ENCODE measurements at places on chromosomes 4 and X. TPM values are rescaled to one million over a fixed set of nuclear protein-coding genes. Genes with fewer than 3 reads are reported as not detected.

TIGD4 gene
- 0.10 TPM for total RNA-seq

DNA sequence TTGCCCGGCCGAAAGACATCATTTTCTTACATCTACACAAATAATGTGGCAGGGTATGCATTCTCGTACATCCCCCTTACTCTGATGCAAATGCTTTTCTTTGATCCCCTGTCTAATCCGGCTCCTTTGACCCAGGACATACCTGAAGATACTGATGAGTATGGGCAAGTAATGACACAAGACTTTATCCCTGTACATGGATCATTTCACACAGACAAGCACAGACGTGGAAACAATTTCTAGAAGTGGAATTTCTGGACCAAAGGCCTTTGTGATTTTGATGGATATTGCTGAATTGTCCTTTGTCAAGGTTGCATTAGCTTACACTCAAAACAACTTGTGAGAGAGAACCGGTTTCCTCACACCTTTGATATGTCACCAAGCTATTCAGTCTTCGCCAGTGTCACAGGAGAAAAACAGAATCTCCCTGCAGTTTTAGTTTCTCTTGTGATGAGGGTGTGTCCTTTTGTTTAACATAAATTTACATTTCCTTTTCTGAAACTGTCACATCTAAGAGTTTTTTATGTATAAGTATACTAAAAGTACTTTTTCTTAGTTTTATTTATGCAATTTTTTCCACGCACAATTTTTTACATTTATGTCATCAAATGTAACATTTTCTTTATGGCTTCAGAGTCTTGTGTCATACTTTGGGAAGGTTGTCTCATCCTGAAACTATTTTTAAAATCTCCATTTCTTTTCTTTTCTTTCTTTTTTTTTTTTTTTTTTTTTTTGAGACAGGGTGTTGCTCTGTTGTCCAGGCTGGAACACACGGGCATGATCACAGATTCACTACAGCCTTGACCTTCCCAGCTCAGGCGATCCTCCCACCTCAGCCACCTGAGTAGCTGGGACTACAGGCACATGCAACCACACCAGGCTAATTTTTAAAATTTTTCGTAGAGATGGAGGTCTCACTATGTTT lies 25.2 kb downstream of the RWDD4 start:
- DNase-seq = no peak

DNA sequence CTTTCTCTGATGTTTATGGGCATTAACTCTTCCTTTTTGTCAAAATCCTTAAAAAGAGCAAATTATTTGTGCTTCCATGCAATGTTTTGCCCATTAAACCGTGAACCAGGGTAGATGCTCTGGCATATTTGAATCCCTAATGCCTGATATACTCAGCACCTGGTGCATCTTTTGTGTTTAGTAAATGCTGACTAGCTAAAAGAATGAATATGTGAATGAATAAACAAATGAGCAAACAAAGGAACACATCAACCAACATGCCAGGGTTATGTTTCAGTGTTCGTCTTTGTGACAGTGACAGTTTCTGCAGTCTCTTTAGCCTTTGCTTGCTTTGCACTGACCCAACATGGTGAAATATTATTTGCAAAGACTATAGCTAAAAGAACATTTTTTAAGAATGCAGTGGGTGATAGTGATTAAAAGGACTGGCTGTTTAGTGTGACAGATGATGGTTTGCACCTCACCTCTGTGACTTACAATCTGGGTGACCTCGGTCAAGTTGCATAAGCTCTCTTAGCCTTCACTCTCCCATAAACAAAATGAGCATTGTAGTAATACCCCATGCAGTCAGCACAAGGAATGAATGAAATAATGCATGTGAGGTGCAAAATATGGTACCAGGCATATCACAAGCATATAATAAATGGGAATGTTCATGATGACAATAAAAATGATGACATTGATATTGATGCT lies 29.5 kb downstream of the SMPX start:
- DNase-seq = no peak

GRCh38 chr4:44661940-44662622 lies 10.7 kb upstream of the YIPF7 start:
- no peak for DNase-seq

DNA sequence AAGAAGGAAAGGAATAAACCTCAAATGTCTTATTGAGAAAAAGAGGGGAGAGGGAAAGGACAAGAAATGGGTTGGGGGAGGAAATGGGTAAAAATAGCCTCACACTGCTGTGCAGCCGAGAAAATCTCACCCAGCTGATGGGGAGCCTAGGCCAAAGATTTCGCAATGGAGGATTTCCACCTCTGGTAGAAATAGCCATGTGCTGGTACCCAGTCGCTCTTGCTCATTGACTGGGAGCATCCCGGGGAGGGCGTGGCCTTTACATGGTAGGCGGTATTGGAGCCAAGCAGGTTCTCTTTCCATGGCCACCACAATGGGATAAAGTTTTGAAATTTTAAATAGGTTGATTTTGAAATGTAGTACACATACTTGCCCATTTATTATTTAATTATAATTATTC lies 255.1 kb upstream of the LDB2 start:
- no peak for DNase-seq
